IMR-90 (cell line): ENCODE measurements at places on chromosomes 1 and 21. TPM values are rescaled to one million over a fixed set of nuclear protein-coding genes. Genes with fewer than 3 reads are reported as not detected.

FASLG gene
- 0.18 and 0.28 TPM in 2 replicates for total RNA-seq

NTMT2 gene
- not detected in 2 replicates for total RNA-seq

MYOG gene
- not detected in 2 replicates for total RNA-seq

TFF3 gene
- total RNA-seq: not detected in 2 replicates

ADGRL4 gene
- 3.2 and 8.6 TPM in 2 replicates for total RNA-seq

- no peak overlapping the region for H3K27ac ChIP-seq
- no peak for DNase-seq
- H3K4me3 ChIP-seq: no peak overlapping the region
- peaks cover 15% of the 10 kb centered on the region for H3K4me1 ChIP-seq
- peaks cover 23% of the 10 kb centered on the region; the same call in 1 of the 2 replicates for H3K27me3 ChIP-seq
Measured at GRCh38 chr1:2528966-2529783, 888 bp downstream of the HES5 start.

- no peaks in the 10 kb centered on the region for H3K36me3 ChIP-seq
- H3K27ac ChIP-seq: no peak overlapping the region
- no peak for DNase-seq
- H3K4me1 ChIP-seq: no peaks in the 10 kb centered on the region
- H3K4me3 ChIP-seq: no peak overlapping the region
Measured at GRCh38 chr1:81569761-81570160, 231.0 kb upstream of the ADGRL2 start.

GRCh38 chr1:241310451-241310850 lies 46.6 kb downstream of the RGS7 start:
- no peaks in the 10 kb centered on the region for H3K36me3 ChIP-seq
- peak; percentile 8 for DNase-seq
- H3K27ac ChIP-seq: no peak overlapping the region
- no peaks in the 10 kb centered on the region for H3K4me1 ChIP-seq
- no peak overlapping the region for H3K4me3 ChIP-seq

GRCh38 chr1:117179471-117179870 lies 31.3 kb downstream of the VTCN1 start:
- no peak for DNase-seq
- peaks cover 7% of the 10 kb centered on the region for H3K4me1 ChIP-seq
- H3K27ac ChIP-seq: no peak overlapping the region
- H3K36me3 ChIP-seq: no peaks in the 10 kb centered on the region

DNA sequence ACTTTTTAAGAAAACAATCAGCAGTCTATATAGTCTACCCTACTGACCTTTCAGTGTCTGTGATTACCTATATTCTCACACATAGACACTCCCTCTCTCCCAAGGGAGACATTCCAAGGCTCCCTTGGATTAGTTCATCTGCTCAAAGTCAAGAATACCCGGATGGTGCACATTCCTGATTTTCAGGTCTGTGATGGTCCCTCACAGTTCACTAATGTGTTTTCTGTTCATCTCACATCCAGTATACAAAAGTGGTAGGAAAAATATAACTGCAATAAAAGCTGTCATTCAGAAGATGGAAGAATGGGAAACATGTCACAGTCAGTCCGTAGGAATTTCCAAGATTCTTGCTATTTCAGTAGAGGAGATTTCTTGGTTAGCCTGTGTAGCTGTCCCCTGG lies 224.1 kb upstream of the CACYBP start:
- H3K36me3 ChIP-seq: no peaks in the 10 kb centered on the region
- DNase-seq: no peak
- no peak overlapping the region for H3K4me3 ChIP-seq

DNA sequence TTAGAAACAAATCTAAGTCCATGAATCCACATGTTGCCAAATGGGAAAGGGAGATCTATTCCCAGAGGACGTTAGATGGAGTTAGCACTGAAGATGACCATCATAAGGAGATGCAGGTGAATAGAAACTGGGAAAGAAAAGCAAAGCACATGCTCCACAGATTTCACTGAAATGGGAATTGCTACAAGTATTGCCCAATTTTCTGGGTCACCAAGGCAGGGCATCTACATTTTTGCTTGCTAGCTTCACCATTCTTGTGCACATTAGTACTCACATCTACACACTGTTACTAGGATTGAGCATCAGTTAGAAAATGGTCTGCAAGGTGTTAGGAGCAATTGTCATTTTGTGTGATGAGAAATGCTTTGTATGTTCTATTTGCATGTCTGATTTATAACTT lies 99.1 kb downstream of the JAK1 start:
- H3K4me3 ChIP-seq: no peak overlapping the region
- peak; percentile 9 for DNase-seq
- H3K4me1 ChIP-seq: no peaks in the 10 kb centered on the region
- H3K27ac ChIP-seq: no peak overlapping the region
- peaks cover 54% of the 10 kb centered on the region for H3K36me3 ChIP-seq

GRCh38 chr1:40887652-40888051 lies 25.5 kb upstream of the CITED4 start:
- no peaks in the 10 kb centered on the region for H3K4me1 ChIP-seq
- no peak for DNase-seq
- H3K36me3 ChIP-seq: no peaks in the 10 kb centered on the region
- H3K27me3 ChIP-seq: peaks cover 13% of the 10 kb centered on the region; the same call in 1 of the 2 replicates
- no peak overlapping the region for H3K4me3 ChIP-seq

- peaks cover 39% of the 10 kb centered on the region for H3K36me3 ChIP-seq
- no peak overlapping the region for H3K27ac ChIP-seq
- no peak for DNase-seq
- peaks cover 10% of the 10 kb centered on the region for H3K4me1 ChIP-seq
Measured at GRCh38 chr1:179105393-179105792, 23.5 kb downstream of the TOR3A start.

DNA sequence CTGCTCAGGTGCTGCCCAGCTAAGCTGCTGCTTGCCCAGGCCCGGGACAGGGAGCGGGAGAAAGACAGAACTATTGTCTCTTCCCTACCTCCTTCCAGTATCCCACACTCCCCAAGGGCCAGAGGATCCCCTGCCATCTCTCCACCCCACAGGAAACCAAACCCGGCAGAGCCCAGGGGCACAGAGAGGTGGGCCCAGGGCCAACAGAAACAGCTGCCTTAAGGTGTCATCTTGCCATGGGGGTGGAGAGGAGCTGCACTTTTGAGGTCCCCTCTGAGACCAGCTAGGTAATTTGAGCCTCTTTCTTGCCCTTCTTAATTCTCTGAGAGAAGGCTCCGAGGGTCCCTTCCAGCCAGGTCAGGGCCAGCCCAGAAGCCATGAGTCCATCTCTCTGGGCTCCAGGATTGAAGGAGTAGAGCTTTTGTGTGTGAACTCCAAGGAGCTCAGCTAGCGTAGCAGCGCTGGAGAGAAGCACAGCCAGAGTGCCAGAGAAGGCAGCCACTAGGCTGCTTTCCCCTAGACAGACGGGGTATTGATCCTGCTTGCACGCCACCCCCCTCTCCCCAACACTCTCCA lies 9.7 kb upstream of the GPR61 start:
- no peaks in the 10 kb centered on the region for H3K36me3 ChIP-seq
- peaks cover 15% of the 10 kb centered on the region for H3K27me3 ChIP-seq
- DNase-seq: no peak
- H3K4me3 ChIP-seq: no peak overlapping the region
- peaks cover 7% of the 10 kb centered on the region for H3K4me1 ChIP-seq
- no peak overlapping the region for H3K27ac ChIP-seq

- no peak overlapping the region for H3K27ac ChIP-seq
- no peaks in the 10 kb centered on the region for H3K27me3 ChIP-seq
- H3K4me1 ChIP-seq: peaks cover 4% of the 10 kb centered on the region
- no peak for DNase-seq
Measured at GRCh38 chr1:172893146-172893841, 157.4 kb downstream of the TNFSF18 start.

DNA sequence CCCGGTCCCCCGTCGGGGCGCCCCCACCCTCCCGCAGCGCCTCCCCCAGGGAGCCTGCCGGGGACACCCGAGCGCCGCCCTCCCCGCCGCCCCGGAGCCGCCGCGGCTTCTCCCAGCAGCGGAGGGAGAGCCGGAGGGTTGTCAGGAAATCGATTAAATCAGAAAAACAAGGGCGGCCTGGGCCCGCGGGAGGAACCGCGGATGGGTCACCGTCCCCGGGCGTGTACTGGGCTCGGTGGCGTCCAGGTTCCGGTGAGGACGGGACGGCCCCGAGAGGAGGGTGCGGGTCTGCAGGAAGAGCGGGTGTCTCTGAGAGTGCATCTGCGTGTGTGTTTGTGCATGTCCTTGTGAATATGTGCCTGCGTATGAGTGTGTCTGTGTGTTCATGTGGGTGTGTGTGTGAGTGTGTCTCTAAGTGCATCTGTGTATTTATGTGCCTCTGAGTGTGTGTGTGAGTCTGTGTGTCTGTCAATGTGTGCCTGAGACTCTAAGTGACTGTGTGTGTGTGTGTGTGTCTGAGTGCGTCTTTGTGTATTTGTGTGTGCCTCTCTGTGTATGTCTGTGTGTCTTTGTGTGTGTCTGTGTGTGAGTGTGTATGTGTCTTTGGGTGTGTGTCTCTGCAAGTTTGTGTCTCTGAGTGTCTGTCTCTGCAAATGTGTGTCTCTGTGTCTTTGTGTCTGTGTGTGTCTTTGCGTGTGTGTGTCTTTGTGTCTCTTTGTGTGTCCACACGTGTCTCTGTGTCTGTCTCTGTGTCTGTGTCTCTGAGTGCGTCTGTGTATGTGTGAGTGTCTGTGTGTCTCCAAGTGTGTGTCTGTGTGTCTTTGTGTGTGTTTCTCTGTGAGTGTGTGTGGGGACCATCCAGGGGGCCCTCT lies 1.1 kb downstream of the SPSB1 start:
- no peaks in the 10 kb centered on the region for H3K27me3 ChIP-seq
- peaks cover 27% of the 10 kb centered on the region for H3K4me1 ChIP-seq
- H3K36me3 ChIP-seq: no peaks in the 10 kb centered on the region; the same call in 1 of the 2 replicates
- peak; percentile 48 for DNase-seq

DNA sequence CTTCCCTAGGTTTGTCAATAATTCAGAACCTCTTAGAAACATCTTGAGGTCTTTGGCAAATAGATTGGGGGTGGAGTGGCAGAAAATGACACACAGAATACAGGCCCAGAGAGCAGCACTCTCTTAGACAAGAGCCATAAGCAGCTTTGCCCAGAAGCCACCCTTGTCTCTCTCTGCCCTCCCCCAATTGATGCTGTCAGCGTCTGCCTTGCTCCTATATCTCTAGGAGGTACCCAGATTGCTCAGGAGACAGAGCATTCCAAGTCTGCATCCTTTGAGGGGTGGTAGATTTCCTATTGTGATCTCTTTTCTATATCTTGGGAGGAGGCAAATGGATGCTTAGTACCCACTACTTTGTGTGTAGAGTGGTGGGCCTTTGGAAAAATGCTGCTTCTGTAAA lies 1.8 kb downstream of the RGL1 start:
- no peak for DNase-seq
- H3K27ac ChIP-seq: no peak overlapping the region
- H3K27me3 ChIP-seq: no peaks in the 10 kb centered on the region
- no peak overlapping the region for H3K4me3 ChIP-seq
- peaks cover 8% of the 10 kb centered on the region for H3K4me1 ChIP-seq

GRCh38 chr1:13728091-13728715 lies 28.2 kb downstream of the PRDM2 start:
- no peak overlapping the region for H3K4me3 ChIP-seq
- no peak overlapping the region for H3K27ac ChIP-seq
- H3K36me3 ChIP-seq: 0 out of 2 replicates have a peak, but pooled peaks cover 1% of the 10 kb centered on the region
- no peak for DNase-seq

GRCh38 chr1:198577444-198577843 lies 37.0 kb upstream of the ATP6V1G3 start:
- H3K27ac ChIP-seq: no peak overlapping the region
- no peaks in the 10 kb centered on the region for H3K4me1 ChIP-seq
- H3K4me3 ChIP-seq: no peak overlapping the region
- H3K27me3 ChIP-seq: no peaks in the 10 kb centered on the region
- peak; percentile 87 for DNase-seq

- H3K4me3 ChIP-seq: no peak overlapping the region
- no peaks in the 10 kb centered on the region for H3K27me3 ChIP-seq
- H3K4me1 ChIP-seq: peaks cover 30% of the 10 kb centered on the region
- DNase-seq: peak; percentile 41
- no peaks in the 10 kb centered on the region for H3K36me3 ChIP-seq
Measured at GRCh38 chr1:164765992-164766720, 207.2 kb downstream of the PBX1 start.

DNA sequence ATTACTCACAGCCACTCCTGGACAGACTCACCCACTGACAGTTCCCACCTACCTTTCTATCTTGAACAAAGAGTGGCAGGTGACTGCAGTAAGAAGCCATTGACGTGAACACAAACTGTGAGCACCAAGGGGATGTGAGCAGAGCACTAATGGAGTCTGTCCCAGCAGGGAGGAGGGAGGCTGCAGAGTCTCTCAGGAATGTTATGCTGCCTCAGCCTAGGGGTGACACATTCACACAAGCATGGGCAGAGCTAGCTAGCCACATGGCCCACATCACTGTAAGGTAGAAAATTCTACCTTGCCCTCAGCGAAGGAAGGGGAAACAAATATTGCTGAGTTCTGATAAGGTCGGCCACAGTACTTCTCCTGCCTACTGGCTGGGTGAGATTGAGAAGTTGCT lies 56.8 kb upstream of the PTGFRN start:
- no peak for DNase-seq
- H3K27ac ChIP-seq: no peak overlapping the region
- H3K4me1 ChIP-seq: no peaks in the 10 kb centered on the region
- no peak overlapping the region for H3K4me3 ChIP-seq
